T-cell (primary cell): ENCODE measurements at places on chromosomes 3 and 15. TPM values are rescaled to one million over a fixed set of nuclear protein-coding genes. Genes with fewer than 3 reads are reported as not detected.
A peak's percentile ranks its signal among the peaks of the same experiment; 100 is the strongest.

Gene CCDC54
- total RNA-seq, result not detected

Gene SCAANT1
- not detected for total RNA-seq

- DNase-seq, result peak; percentile 32
Measured at GRCh38 chr3:107524841-107525643, 2.3 kb downstream of the BBX start.

- no peak for DNase-seq
Measured at GRCh38 chr15:68375191-68375631, 56.8 kb downstream of the ITGA11 start.

DNA sequence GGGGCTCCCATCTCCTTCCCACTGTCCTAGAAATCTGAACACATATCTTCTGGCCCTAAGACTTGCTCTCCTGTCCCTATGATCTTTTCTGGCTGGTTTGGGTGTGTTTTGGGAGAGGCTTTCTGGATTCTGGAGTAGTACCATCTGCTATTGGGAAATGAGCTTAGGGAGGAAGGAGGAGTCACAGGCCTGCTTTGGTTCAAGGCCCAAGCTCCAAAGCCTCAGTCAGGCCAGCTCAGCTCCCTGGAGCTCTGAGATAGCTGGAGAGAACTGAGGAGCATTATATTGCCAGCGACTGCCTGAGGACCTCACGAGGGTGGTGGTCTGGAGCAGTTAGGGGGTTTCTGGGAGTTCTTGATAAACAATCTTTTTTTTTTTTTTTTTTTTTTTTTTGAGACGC, 18.7 kb downstream of the RASGRF1 start:
- no peak for DNase-seq

GRCh38 chr3:152474585-152474984, 205.9 kb downstream of the MBNL1 start:
- no peak for DNase-seq

GRCh38 chr3:26281284-26281985, 341.1 kb upstream of the LRRC3B start:
- DNase-seq, result no peak

DNA sequence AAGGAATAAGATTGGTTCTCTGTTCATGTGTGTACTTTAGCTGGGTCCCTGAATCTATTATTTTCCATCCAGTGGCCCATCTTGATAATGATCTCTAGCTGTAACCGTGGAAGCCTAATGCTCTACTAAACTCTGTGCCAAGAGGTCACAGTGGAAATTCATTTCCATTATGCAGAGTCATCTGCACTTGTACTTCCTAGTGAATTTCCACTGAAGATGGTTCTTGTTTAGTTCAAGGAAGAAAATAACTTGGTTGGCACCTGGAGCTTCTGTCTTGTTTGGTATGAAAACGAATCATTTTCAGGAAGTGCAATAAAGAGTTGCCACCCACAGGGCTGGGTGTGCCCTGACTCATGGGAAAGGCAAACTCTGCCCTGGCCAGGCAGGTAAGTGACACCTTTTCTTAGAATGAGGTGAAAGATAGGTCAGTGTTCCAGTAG, 10.3 kb downstream of the LPP start:
- no peak for DNase-seq

GRCh38 chr15:75483106-75483505, 31.6 kb upstream of the SIN3A start:
- no peak for DNase-seq

DNA sequence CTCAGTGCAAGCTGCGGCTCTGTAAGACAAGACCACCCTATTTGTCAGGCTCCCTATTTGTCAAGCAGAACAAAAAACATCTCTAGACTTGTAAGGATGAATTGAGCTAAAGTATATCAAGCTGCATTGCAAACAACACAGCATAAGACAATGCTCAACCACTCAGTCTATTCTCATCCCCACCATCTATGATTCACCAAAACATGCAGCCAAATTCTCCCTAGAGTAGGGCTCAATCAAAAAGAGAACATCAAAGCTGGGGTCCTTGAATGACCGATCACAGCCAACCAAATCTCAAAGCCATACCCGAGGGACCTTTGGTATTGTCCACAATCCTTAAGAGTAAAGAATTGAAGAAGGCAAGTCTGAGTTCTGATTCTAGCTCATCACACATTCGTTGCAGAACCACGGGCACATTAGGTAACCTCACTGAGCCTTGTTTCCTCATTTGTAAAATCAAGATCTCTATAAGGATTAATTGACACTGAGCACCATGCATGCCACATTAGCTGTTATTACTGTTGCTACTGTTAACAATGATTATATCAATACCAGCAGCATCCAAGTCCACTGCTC, 31.2 kb downstream of the RFTN1 start:
- DNase-seq, result no peak

DNA sequence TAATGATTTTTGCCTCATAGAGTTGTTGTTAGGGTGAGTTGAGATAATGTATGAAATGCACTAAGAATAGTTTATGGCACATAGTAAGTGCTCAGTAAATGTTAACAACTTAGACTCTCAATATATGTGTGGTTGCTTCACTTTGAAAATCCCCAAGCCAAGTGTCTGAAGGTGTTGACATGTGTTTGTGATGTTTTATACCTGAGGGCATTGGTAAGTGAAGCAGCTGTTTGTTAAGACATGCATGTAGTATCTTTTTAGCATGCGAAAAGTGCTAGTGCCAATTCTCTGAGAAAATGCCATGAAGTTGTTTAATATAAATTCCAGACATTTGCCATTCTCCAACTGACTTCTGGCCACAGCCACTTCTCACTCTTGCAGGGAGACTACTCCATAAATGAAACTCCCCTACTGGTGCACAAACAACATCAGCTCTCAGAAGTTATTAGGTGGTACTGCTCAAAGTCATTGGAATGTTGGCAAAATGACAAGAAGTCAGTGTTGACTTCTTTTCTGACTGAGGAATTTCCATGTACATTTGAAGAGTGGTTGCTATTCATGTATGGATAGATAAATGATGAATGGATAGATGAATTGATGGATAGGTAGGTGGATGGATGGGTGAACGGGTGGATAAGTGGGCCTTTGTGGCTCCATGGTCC, 103.6 kb upstream of the NUDT16 start:
- no peak for DNase-seq
